ENCODE measurements at places on chromosomes 16 and 17.
A peak's percentile ranks its signal among the peaks of the same experiment; 100 is the strongest.

- DNase-seq: no peak
Measured at GRCh38 chr17:63162406-63163157, 196.5 kb downstream of the TANC2 start.

DNA sequence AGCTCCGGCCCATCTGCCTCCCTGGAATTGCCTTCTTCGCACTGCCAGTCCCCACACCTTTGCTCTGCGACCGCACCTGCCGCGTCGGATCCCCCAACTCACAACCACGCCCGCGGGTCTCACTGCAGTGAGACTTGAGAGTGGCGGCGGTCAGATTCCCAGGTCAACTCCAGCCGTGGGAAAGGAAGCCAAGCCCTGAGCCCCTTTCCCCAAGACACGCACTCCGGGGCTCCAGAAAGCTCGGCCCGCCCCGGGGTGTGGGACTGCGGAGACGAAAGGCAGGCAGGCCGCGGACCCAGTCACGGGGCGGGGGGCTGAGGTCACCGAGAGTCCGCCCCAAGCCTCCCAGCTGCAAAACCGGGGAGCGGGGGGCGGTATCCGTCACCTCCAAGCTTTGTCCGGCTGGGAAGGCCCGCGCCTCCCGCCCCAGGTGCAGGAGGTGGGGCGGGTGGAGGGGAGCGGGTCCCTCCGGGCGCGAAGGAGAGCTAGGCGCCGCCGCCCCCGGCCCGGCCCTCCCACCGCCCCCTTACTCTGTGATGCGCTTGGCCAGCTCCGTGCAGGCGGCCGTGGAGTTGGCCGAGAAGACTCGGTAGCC lies 615 bp downstream of the PRPSAP1 start:
- DNase-seq: no peak

DNA sequence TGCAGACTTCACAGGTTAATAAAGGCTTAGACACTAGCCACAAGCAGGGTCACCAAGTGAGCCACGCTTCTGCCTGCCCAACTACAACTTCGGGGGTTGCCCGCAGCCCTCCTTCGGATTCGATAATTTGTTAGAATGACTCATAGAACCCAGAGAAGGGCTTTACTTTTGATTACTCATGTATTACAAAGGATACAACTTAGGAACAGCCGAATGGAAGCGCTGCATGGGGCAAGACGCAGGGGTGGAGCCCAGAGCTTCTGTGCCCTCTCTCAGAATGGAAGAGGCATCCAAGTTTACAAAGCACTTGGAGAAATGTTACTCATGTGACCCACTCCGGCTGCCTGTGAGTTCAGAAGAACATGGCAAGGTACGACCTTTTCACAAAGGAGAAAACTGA lies 7.5 kb upstream of the CDH5 start:
- DNase-seq: no peak

- DNase-seq: no peak
Measured at GRCh38 chr17:21239680-21240368, 13.4 kb downstream of the NATD1 start.

GRCh38 chr17:35808240-35808961 lies 883 bp upstream of the TAF15 start:
- DNase-seq: no peak

- DNase-seq: no peak
Measured at GRCh38 chr16:85027958-85028684, 526 bp downstream of the KIAA0513 start.

- peak; percentile 52 for DNase-seq
Measured at GRCh38 chr17:16363749-16364536, 10.7 kb upstream of the CENPV start.

GRCh38 chr16:47143677-47144558 lies at the start of gene NETO2:
TSS of gene NETO2 (minus strand) at chr16:47143945. CDS start at chr16:47143612, 333 bp downstream.
- peak; percentile 25 for DNase-seq

GRCh38 chr16:12002447-12003006 lies 26.0 kb downstream of the SNX29 start:
- no peak for DNase-seq

GRCh38 chr16:59259950-59260319 lies 525.8 kb upstream of the GOT2 start:
- DNase-seq: no peak

DNA sequence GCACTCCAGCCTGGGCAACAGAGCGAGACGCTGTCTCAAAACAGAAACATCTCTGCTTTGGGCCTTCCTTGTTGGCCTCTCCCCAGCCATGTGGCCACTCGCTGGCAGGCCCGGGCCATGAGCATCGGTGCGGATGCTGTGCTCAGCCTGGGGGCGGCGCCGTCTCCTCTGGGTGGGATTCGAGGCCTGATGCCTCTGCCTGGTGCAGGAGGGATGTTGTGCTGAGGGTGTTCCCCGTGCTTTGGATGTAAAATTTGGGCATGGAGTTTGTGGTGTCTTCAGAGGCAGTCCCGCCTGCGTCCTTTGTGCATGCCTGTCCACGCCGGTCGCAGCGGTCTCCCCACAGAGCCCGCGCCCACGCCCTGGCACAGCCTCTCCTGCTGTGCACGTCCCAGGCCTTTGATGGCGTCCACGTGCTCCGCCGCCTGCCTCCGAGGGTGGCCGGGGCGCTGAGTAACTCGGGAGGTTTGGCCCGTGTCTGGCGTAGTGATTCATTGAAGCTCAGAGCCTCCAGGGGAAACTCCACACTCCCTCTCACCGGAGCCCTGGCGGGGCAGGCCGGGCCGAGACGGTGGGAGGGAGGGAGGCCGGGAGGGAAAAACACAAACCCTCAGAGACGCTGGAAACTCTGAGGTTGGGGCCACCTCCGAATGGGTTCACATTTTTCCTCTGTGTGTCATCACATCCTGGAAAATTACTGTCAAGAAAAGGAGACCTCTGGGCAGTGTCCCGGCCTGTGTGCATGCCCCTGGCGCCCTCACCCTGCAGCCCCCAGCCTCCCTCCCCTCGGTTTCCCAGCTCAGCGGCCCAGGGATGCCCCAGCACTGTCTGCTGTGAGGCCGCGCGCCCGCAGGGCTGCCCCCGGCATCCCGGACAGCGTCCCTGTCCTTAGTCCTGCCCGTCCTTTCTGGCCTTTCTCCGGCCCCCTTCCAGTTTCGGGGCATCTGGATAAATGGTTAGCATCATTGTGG lies 19.0 kb downstream of the CENPX start:
- no peak for DNase-seq

Data from activated CD8-positive, alpha-beta memory T cell treated with anti-CD3 and anti-CD28 coated beads for 4 hours (primary cell).